ENCODE measurements at places on chromosomes 2 and 18.
A peak's percentile ranks its signal among the peaks of the same experiment; 100 is the strongest.

DNA sequence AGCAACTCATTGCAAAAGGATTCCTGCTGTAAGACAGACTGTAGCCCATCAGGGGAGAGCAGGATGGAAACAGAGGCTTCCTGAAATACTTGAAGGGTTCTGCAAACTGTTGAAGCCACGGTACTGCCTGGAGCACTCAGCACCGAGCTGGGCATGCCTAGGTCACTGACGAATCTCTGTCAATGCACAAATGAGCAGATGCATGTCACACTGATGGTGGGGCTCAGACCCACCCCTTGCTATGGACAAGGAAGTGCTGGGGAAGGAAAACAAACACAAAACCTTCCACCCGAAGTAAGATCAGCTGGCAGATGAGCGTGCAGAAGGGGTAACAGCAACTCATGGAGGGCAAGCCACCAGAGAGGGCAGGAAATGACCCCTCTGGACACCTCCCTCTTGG, 136.7 kb downstream of the BCL2 start:
- DNase-seq, result no peak

DNA sequence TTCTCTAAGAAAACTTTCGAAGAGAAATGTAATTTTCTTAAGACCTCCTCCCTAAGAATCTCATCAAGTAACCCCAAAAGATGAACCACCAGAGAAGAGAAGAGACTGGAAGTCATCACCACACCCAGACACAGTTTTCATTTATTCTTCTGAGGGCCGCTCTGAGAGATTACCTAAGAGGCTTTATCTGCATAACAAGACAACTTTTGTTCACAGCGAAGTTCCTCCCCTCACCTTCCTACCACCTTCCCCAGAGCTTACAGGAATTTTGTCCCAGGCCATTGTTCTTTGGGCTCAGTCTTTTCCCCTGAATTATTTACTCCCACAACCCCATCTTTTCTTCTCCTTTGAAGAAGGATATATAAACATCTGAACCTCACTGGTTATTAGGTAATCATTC, 92.8 kb downstream of the AKAIN1 start:
- no peak for DNase-seq

GRCh38 chr2:134208825-134209224, 45.0 kb upstream of the MGAT5 start:
- no peak for DNase-seq

DNA sequence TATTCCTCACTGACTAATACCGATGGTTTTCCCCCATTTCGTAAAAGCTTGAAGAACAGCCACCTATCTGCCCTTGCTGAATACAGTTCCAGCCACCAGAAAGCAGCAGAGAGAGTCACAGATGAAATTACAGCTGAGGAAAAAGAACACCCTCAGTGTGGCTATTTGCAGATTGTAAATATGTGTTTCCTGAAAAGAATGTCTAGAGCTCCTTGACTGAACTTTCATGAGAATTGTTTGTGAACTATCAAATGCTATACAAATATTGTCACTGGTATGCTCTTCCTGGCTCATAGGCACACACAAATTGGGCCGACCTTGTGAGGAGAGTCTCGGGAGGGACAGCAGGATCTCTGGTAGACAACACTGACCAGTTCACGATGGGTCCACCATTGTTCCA, 58.1 kb upstream of the TTC39C start:
- no peak for DNase-seq

DNA sequence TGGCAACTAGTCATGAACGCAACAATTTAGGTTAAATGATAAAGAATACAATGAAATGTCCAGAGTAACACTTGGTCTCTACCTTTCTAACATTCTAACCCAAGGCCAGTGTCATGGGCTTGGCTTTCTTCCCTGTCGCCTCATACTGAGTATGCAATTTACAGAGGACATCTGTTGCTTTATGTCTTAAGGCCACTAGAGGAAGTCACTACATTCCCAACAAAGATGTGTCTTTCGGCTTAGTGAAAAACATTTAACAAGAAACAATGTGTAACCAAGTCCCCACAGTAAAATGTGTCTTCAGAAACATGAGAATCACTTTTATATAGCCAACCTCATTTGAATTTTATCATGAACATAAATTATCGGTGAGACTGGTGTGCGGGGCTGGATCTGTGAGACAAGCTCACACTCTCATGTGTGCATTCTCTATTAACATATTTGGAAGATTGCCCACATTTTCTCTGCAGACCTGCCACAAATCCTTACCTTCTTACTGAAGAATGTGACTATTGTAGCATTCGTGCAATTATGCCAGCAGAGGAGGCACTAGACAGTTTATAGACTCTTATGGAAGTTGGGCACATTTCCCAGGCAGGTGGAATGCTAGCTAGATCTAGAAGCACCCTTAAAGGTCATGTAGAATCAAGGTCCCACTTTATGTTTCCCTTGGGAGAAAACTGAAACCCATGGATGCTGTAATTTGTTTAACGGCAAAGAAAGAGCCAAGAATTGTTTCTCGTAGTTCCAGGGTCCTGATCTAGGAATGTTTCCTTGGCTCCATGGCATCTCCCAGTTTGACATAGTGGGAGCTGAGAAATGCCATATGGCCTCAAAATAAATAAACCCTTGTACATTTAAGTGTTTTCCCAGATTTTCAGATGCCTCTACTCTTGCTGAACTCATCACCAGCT, 101.8 kb downstream of the CD226 start:
- peak; percentile 15 for DNase-seq

GRCh38 chr2:2057125-2057721, 273.9 kb downstream of the MYT1L start:
- no peak for DNase-seq

DNA sequence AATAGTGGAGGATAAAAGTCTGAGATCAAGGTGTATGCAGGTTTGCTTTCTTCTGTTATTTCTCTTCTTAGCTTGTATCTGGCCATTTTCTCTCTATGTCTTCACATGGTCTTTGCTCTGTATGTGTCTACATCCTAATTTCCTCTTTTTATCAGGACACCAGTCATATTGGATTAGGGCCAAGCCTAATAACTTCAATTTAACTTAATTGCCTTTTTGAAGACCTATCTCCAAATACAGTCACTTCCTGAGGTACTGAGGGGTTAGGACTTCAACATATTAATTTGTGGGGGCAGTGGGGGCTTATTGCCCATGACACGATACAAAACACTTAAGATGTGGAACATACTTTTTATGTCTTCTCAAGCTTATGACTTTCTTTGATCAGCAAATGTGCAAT, 632.9 kb upstream of the CELF4 start:
- DNase-seq, result no peak

GRCh38 chr2:70827388-70827787, 7.0 kb upstream of the CLEC4F start:
- DNase-seq, result no peak

- DNase-seq, result no peak
These were observed 863.7 kb downstream of the GALR1 start for GRCh38 chr18:78113136-78113939.

- DNase-seq, result no peak
These were observed 48.2 kb downstream of the ZCCHC2 start for GRCh38 chr18:62571037-62571436.

DNA sequence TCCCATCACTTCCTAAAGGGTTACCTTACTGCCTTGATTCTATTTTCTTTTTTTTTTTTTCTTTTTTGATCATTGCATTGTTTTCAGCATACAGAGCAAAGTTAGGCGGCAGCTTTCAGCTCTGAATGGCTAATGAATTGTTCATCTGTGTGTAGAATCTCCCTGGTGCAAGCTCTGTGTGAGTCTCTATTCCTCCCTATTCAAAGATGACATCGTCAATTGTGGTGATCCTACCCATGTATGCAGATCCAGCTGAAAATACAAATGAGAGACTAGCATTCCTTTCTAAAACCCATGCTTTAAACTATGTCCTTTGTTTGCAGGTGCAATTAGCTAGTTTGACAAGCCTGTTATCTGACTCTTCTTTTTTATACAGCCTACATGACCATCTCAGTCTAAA, 539.0 kb downstream of the ARHGAP15 start:
- DNase-seq, result no peak

- peak; percentile 30 for DNase-seq
These were observed 94.1 kb downstream of the PRPF40A start for GRCh38 chr2:152623076-152623740.

DNA sequence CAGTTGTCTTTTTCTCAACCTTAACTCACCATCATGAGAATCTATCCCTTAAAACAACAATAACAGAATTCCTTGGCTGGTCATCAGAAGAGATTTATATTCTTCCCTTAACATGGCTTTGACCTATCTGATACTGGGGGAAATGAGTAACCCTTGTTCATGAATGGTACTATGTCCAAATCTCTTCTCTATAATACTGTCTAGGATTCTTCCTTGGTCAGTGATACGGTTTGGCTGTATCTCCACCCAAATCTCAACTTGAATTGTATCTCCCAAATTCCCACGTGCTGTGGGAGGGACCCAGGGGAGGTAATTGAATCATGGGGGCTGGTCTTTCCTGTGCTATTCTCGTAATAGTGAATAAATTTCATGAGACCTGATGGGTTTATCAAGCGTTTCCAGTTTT, 282.0 kb upstream of the SIX2 start:
- DNase-seq, result no peak

- DNase-seq, result no peak
These were observed 60.5 kb downstream of the KLHL29 start for GRCh38 chr2:23445450-23445868.

- no peak for DNase-seq
These were observed 29.8 kb downstream of the LTBP1 start for GRCh38 chr2:32976409-32977063.

DNA sequence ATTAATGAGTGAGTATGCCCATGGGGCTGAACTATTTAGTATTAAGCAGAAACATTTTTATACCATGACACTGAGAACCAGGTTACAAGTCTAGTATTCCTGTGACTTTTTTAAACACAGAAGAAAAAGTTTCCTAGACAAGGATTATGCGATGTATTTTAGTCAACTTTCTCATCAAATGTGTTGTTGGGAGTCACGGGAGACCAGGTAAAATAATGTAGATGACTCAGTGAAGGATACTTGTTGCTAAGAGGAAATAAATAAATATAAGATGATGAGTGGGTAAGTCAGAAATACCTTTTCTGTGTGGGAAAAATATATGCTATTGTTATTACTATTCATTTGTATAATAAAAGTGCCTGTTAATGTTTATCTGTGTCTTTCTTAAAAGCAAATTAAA, 23.4 kb downstream of the MBD5 start:
- DNase-seq, result no peak
